ENCODE measurements at places on chromosomes 12 and 14.

DNA sequence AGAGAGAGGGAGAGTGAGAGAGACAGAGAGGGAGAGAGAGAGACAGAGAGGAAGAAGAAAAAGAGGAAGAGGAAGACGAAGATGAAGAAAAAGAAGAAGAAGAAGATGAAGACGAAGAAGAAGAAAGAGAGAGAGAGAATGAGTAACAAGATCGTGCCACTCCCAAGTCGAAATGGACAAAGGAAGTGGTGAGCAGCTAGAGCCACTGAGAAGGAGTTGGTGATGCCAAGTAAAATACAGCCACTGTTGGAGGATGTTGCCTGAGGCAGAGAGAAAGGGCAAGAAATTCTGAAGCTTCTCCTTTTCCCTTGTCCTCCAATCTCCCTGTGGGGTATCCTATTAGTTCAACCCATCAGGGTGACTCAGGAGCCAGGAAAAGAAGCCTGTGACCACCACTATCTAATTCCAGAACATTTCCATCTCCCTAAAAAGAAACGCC, 12.5 kb upstream of the ANAPC5 start:
- DNase-seq: no peak

DNA sequence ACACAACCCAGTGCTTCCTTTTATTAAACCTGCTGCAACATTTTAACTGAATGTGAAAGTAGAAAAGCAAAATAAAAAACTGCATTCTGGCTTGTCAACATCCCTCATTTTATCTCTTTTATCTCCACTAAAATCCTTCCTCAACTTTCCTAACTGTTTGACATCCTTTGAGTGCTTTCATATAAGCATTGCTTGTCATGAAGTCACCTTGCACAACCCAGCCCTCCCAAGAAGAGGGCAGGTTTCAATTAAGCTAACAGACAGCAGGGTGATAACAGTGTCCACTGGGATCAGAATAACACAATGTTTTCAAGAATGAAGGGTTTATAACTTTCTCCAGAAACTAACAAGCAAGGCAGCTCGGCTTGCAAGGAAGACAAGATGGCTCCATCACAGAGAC, 16.3 kb upstream of the TSPAN8 start:
- DNase-seq: no peak

GRCh38 chr12:80017261-80017870, 82.0 kb upstream of the OTOGL start:
- no peak for DNase-seq

- no peak for DNase-seq
These were observed 1.6 kb upstream of the HOXC12 start for GRCh38 chr12:53952871-53953734.

DNA sequence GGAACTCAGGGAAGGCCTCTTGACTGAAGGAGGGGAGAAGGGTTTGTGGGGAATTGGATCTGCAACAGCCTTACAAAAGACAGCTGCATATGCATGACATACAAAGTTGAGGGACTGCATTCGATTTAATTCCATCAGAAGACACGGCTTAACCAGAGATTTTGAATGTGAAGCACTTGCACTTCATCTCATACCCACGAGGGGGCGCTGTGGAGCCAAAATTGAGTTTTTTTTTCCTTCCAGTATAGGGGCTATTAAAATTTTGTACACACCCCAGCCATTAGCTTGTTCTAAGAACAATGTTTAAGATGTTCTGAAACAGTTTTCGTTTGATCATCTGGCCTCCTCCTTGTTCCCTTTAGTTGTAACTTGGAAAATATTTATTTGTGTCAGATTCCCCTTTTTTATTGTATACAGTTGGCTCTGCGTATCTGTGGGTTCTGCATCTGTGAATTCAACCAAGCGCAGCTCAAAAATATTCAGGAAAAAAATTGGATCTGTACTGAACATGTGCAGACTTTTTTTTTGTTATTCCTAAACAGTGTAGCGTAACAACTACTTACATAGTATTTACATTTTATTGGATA, 1.6 kb downstream of the SUDS3 start:
- DNase-seq: peak; percentile 25

DNA sequence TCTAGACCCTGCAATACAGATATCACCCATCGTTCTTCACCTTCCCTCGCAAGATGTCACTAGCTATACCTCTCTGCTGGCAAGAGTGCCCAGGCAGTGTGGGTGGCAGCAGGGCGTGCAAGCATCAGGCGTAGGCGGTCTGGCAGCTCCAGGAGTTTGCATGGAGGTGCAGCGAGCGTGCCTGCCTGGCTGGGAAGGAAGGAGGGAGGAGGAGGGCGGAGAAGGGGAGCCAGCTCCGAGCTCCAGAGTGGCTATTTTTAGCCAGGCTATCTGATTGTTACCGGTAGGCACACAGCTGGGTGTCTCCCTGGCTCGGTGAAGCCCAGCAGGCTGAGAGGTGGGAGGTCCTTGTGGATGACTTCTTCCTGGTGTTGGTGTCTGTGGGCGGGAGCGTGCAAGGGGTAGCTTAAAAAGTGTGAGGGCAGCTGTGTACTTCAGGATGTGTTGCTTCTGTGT, 6.2 kb downstream of the FOXJ2 start:
- no peak for DNase-seq

GRCh38 chr14:91232052-91232451, 12.5 kb downstream of the GPR68 start:
- DNase-seq: no peak
